ENCODE measurements at places on chromosomes 5 and 9. TPM values are rescaled to one million over a fixed set of nuclear protein-coding genes. Genes with fewer than 3 reads are reported as not detected.
A peak's percentile ranks its signal among the peaks of the same experiment; 100 is the strongest.

DNA sequence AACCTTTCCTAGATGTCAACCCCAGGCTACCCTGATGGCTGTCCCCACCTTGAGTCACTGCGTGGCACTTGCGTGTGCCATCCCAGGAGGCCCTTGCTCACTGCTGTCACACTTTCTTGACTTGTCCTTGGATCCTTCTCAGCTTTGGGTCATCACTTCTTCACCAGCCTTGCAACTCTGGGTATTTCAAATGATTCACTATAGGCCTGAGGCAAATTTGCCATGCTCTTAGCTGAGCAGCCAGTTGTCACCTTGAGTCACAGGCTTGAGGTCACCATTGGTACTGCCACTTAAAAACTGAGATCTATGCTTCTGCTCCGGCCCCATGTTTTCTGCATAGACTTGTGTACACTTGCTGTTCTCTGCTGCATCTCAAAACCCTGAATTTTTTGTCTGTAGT, 84.7 kb downstream of the BASP1 start:
- peak; percentile 49 for DNase-seq

DNA sequence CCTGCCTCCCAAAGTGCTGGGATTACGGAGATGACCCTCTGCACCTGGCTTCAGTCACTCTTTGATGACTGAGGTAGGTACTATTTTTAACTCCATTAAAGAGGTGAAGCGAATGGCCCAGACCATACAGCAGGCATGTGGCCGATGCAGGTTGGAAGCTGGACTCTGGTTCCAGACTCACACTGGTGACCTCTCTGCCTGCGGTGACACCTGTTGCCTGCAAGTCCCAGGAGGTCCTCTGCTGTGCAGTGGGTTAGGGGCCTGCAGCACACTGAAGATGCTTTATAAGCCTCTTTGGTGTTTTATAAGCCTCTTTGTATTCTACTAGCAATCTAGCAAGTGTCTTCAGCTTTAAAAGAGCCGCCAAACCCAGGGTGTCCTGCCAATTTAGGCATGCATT, 49.2 kb upstream of the PTCH1 start:
- no peak for DNase-seq

GRCh38 chr5:1321576-1321975, 23.3 kb downstream of the CLPTM1L start:
- DNase-seq = no peak

Gene ANKRD55
- polyA plus RNA-seq = not detected

Gene PPIC
- 28.2 TPM for polyA plus RNA-seq

Data from foreskin keratinocyte (primary cell).